Aortic smooth muscle cell (primary cell): ENCODE measurements at places on chromosomes 13 and 19. TPM values are rescaled to one million over a fixed set of nuclear protein-coding genes. Genes with fewer than 3 reads are reported as not detected.

The KCNJ14 gene
- 0.25 and 0.26 TPM in 2 replicates for total RNA-seq

The FFAR1 gene
- not detected in 2 replicates for total RNA-seq

The MBD3L3 gene
- not detected in 2 replicates for total RNA-seq

The ATP4B gene
- not detected in 2 replicates for total RNA-seq

The REEP6 gene
- 0.92 and 1.8 TPM in 2 replicates for total RNA-seq

The KRTDAP gene
- not detected in 2 replicates for total RNA-seq

The PLIN4 gene
- total RNA-seq: under 0.01 and 0.06 TPM in 2 replicates

The KLF1 gene
- not detected in 2 replicates for total RNA-seq

The HCST gene
- total RNA-seq: 0.79 and 1.2 TPM in 2 replicates

The GGN gene
- 0.66 and 0.68 TPM in 2 replicates for total RNA-seq

The PRSS57 gene
- not detected in 2 replicates for total RNA-seq

The FCGBP gene
- total RNA-seq: 0.13 and 0.19 TPM in 2 replicates

The APOC4 gene
- not detected in 2 replicates for total RNA-seq

The ZNF610 gene
- 1.8 and 2.4 TPM in 2 replicates for total RNA-seq

The SERTM1 gene
- not detected in 2 replicates for total RNA-seq

The DNAJC3 gene
- total RNA-seq: 72.3 and 88.5 TPM in 2 replicates

The DNAAF3 gene
- 0.40 and 0.44 TPM in 2 replicates for total RNA-seq

The SACS gene
- 72.9 and 77.9 TPM in 2 replicates for total RNA-seq

The AKAP11 gene
- 24.0 and 26.9 TPM in 2 replicates for total RNA-seq

The S1PR4 gene
- total RNA-seq: not detected in 2 replicates

The ZSWIM4 gene
- total RNA-seq: 2.5 and 2.9 TPM in 2 replicates

The LRRC25 gene
- total RNA-seq: 0.06 TPM in 1 of 2 replicates, not detected in the other

The RASGRP4 gene
- total RNA-seq: not detected in 2 replicates
